ENCODE measurements at places on chromosomes 7 and 10.

DNA sequence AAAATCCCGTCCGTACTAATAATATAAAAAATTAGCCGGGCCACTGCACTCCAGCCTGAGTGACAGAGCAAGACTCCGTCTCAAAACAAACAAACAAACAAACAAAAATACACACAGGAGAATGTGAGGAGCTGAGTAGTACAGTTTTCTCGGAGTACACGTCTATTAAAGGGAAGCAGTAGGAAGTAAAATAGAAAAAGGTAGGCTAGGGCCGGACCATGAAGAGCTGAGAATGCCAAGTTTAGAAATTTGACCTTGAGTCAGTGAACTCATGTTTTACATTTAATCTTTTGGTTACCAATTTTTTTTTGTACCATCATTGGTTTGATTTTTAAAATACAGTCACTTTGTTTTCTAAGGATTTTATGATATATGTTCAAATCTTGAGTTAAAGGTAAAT, 64.1 kb downstream of the KAT6B start:
- no peak for DNase-seq

- peak; percentile 25 for DNase-seq
Measured at GRCh38 chr7:28761505-28761904, 196.6 kb downstream of the TRIL start.

- DNase-seq, result no peak
Measured at GRCh38 chr7:94933256-94933990, 26.0 kb downstream of the PPP1R9A start.

GRCh38 chr7:142796001-142796500, 25.3 kb downstream of the PRSS2 start:
- DNase-seq, result no peak

GRCh38 chr7:154409703-154410311, 357.6 kb downstream of the DPP6 start:
- DNase-seq, result peak; percentile 12

- DNase-seq, result no peak
Measured at GRCh38 chr7:30330134-30331111, 46.0 kb downstream of the ZNRF2 start.

GRCh38 chr7:18426564-18427226, 68.9 kb upstream of the HDAC9 start:
- peak; percentile 64 for DNase-seq

DNA sequence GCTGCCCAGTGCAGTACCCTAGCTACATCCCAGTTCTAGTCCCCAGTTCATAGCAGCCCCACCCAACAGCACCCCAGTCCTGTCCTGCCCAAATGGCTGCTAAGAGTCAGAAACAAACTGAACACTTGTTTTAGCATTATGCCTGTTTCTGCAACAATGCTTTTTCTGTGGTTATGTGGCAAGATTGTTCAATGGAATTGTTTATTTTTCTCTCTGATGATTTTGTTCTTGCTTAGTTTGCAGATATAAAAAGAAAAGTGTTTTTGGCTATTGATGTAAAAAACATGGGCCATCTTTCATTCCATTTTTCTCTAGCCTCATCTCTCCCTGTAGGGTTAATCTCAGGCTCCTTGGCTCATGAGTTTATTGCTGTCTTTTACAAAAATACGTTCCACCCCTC, 42.5 kb downstream of the LRRC4 start:
- no peak for DNase-seq

- peak; percentile 89 for DNase-seq
Measured at GRCh38 chr7:137656227-137656849, 190.4 kb downstream of the DGKI start.

GRCh38 chr10:118522791-118523498, 72.5 kb downstream of the PRLHR start:
- peak; percentile 15 for DNase-seq

- DNase-seq, result peak; percentile 23
Measured at GRCh38 chr10:66678521-66678920, 247.3 kb upstream of the LRRTM3 start.

DNA sequence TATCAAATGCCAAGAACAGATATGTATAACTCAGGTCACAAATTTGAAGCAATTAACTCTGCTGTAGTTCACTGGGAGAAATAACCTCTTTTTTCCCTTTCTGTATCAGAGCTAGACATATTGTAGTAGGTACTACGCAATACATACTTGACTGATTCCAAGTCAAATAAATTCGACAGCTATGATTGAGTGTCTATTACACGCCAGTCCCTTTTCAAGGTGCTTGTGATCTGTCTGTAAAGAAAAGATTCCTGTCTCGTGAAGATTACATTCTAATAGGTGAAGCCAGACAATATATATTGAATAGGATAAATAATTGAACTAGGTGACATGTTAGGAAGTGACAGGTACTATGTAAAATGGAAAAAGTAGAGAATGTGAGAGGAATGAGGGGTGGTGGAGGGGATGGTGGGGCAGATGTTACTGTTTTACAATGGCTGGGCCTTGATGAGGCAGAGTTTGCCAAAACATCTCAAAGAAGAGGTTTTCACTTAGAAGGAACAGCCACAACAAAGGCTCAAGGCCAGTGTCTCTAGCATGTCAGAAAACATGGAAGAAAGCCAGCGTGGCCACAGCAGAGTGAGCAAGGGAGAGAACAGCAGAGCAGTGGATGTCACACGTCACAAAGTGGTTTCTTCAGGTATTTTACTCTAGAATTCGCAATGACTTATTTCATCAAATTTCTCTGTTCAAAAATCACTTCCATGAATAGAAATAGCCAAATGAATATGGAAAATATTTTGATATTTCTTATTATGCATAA, 282.6 kb upstream of the CACNA2D1 start:
- DNase-seq, result no peak

DNA sequence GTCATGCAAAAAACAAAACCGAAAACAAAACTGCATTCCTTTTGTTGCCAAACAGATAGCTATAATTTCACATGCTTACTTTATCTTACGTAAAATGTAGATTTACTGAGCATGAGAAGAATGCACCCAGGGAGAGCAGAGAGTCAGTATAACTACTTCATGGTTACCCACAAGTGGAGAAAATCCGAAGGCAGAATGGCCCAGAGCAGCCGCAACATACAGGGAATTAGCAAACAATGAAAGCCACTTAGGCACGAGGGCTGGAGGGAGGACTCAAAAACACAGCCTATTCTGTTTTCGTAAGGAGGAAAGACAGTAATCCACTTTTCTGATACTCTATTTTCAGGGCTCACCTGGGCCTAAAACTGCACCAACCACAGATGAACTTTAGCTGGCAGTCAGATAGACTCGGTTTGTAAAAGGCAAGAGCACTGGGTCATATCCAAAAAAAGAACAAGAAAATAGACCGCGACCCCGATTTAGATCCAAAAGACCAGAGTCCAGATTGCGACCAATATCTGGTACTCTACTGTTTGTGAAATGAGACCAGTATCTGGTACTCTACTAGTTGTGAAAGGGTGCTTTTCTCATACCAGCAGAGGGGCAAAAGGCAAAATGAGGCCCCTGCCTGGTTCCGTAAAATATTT, 1.3 kb downstream of the ITPRIP start:
- peak; percentile 87 for DNase-seq

DNA sequence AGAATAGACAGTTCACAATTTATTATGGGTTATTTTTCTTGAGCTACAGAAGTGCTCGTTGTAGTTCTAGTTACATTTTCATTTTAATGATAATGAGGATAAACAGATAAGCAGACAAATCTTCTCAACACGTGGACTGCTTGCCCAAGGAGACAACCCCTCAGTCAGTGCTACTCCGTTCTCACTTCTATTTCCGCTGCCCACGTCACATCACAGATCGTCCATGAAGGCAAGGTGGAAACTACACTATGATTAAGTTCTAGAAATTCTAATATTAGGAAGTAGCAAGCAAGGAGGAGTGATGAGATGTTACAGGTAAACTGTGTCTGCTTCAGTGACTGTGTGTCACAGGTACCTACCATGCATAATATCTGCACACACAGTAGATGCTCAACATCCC, 210.5 kb downstream of the CHCHD3 start:
- DNase-seq, result no peak

GRCh38 chr7:17668122-17668521, 272.2 kb downstream of the SNX13 start:
- DNase-seq, result no peak

- no peak for DNase-seq
Measured at GRCh38 chr10:79034271-79034876, 34.4 kb upstream of the ZMIZ1 start.

Measured in choroid plexus epithelial cell (primary cell).